ENCODE measurements at places on chromosomes 11 and 22. TPM values are rescaled to one million over a fixed set of nuclear protein-coding genes. Genes with fewer than 3 reads are reported as not detected.

The PANX3 gene
- total RNA-seq: not detected

The OR8K3 gene
- not detected for total RNA-seq

The DGAT2 gene
- 0.76 TPM for total RNA-seq

The CARD16 gene
- total RNA-seq: not detected

GRCh38 chr11:11987503-11988022 is 20.9 kb downstream of the DKK3 start:
- peaks cover 9% of the 10 kb centered on the region for H3K4me1 ChIP-seq
- peaks cover 3% of the 10 kb centered on the region for H3K27me3 ChIP-seq
- no peak overlapping the region for H3K27ac ChIP-seq
- H3K4me3 ChIP-seq: no peak overlapping the region

DNA sequence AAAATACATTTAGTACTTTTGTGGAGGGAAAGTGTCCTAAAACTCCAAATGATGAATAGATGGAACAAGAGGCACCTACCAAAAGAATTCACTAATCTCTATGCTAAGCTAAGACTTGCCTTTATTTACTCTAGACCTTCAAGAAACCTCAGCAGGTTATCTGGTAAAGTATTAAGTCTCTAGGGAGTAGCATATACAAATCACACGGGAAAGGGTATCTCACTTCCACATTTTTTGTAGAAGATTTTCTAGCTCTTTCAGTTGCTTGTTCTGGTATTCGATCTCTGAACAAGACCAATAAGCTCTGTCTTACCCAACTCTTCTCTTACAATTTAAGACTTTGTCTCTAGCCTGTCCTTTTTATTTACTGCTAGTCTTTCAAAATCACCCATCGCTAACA is 18.1 kb upstream of the CADM1 start:
- peaks cover 35% of the 10 kb centered on the region for H3K4me1 ChIP-seq
- no peaks in the 10 kb centered on the region for H3K36me3 ChIP-seq
- no peak overlapping the region for H3K27ac ChIP-seq
- H3K4me3 ChIP-seq: no peak overlapping the region
- no peaks in the 10 kb centered on the region for H3K27me3 ChIP-seq
- DNase-seq: no peak

DNA sequence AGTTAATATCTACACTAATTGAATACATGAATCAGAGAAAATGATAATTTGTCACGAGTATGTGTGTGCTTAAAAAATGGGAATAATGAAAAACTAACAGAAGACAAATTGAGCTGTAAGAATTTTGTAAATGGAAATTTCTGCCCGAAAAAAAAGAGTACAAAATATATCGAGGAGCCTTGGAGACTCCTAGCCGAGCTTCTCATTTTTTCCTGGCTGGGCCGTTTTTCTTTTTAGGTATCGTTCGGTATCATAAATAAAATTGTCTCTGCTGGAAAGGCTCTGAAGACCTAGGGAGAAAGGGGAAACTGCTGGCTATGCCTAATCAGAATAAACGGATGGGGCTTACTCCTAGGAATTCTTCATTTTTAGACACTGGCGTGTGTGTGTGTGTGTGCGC is 227.2 kb upstream of the RAG2 start:
- H3K4me1 ChIP-seq: no peaks in the 10 kb centered on the region
- H3K36me3 ChIP-seq: no peaks in the 10 kb centered on the region
- no peak overlapping the region for H3K27ac ChIP-seq
- no peak for DNase-seq

Data from glutamatergic neuron (in vitro differentiated cells).